ENCODE measurements at places on chromosomes 7 and 10.

- no peak for DNase-seq
Measured at GRCh38 chr7:137850571-137850970, 3.8 kb upstream of the DGKI start.

DNA sequence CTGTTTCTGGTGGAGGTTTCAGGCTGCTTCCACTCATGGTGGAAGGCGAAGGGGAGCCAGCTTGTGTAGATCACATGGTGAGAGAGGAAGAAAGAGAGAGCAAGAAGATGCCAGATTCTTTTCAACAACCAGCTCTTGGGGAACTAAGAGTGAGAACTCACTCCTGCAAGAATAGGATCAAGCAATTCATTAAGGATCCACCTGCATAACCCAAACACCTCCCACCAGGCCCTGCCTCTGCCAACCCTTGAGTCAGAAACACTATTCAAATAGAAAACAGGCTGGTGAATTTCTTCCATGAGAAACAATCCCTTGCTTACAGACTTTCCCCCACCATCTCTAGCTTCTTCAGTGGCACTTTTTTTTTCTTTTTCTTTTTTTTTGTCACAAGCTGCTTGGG is 317.2 kb downstream of the GPR158 start:
- no peak for DNase-seq

DNA sequence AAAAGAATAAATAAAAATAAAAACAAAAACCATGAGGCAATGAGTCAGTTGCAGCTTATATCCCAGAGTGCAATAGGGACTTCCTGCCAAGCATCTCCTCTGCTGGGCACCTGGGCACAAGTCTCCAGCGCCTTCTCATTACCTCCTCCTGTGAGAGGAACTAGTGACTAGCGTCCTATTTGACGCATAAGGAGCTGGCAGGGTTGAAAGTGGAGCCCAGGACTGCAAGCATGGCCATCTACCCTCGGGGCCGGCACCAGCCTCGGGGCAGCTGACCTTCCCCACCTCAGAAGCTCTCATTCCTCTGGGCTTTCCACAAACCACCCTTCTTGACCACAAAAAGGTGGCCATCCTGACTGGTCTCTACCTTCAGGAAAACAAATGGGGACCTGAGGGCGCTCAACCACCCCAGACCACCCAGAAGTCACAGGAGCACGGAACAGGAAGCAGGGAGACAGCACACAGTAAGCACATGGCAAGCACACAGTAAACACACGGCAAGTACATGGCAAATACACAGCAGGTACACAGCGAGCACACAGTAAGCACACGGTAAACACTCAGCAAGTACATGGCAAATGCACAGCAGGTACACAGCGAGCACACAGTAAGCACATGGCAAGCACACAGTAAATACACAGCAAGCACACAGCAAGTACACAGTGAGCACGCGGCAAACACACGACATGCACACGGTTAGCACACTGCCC is 19.1 kb downstream of the CTBP2 start:
- DNase-seq = no peak

DNA sequence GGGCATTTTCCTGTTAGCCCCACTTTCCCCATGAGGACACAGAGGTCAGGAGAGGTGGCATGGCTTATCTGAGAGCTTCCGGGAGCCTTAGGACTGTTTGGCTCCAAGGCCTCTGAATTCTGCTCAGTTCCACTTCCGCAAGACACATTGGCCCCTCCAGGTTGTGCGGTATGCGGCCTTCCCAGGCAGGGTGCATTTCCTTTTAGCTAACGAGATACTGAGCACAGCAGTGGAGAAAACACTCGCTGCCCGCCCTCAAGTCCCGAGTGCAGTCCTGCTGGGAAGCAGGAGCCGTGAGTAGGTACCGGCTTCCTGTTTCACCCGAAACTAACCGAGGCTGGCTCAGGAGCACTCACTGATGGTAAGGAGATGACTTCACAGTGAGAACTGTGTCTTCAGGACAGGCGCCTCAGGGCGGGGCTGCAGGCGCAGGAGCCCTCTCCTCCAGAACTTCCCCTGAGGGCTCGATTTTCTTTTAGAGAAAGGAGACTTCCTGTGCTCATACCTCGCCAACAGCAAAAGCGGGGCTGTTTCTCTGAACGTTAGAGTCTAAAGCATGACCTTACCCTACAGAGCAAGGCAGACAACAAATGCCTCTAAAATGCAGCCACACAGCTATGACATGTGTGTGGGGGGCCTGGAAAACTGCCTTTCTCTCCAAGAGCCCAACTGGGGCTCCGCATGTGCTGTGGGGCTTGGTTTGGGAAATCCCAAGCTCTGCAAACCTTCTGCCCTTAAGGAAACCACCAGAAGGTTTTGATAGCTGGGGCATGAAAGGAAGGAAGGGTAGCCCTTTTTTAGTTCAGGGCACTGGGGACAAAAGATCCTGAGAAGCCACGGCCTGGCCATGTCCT is 25.9 kb downstream of the RGS10 start:
- no peak for DNase-seq

- DNase-seq = no peak
Measured at GRCh38 chr10:129932751-129933433, 31.2 kb downstream of the EBF3 start.

DNA sequence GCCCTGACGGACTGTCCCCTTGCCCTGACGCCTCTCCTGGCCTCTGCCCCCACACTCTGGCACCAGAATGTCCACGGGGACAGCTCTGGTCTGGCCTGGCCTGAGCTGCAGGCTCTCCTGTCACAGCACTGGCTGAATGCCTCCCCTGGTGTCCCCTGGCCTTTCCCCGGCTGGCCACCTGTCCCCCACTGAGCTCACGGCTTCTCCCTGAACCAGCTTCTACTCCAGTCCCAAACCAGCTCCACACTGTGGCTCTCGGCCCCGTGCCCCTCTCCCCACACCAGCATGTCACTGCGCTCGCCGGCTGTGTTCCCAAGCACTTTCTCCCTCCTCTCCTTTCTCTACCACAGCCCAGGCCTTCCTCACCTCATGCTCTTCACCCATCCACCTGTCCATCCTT is 386.4 kb downstream of the DNAJB6 start:
- no peak for DNase-seq

DNA sequence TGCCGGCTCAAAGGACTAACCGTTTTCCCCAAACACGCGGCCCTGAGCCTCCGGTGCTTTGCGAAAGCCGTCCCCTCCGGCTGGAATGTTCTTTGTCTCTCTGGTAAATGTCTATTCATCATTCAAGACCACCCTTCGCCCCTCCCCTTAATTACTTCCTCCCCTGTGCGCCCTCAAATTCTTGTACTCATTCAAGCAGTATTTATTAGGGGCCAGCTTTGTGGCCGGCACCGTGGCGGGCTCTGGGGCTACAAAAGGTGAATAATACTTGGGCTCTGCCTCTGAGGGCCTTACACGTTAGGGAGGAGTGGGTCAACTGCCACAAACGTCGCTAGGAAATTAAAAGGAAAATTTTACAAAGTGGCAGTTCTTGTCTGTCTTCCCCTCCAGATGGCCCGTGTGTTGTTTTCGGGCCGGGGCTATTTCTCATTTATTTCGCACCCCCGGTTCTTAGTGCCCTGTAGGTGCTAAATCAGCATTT is 1.5 kb upstream of the MEST start:
- no peak for DNase-seq

GRCh38 chr7:157769526-157770215 is 432.9 kb downstream of the DNAJB6 start:
- no peak for DNase-seq

- no peak for DNase-seq
Measured at GRCh38 chr7:98240961-98241673, 10.9 kb downstream of the TECPR1 start.

DNA sequence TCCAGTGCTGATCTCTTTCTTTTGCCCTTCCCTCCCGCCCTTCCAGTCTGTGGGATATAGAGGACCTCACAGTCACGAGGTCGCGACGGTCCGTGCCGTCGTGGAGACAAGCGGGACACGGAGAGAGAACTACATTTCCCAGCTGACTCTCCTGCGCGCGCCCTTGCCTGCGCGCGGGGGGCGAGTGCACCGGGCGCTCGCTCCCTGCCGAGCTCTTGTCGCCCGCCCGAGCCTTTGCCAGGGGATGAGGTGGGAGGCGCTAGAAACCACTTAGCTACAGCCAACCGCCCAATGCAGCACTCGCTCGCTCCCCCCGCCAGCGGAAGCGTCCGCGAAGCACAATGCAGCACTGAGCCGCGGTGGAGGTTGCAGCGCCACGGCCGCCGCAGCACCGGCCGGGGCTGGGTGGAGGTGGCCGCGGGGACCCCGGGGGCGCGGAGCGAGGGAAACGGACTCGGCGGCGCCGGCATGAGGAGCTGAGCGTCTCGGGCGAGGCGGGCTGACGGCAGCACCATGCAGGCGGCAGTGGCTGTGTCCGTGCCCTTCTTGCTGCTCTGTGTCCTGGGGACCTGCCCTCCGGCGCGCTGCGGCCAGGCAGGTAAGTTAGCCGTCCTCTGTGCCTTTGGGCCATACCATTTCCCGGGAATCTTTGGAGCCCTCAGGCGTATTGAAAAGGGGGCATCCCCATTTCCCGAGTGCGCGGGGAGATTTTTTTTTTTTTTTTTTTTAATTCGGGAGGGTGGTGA is at the start of gene ADAM22:
ADAM22 (plus strand) TSS at position 299 of the 746 bp plus-strand sequence; CDS start at position 514, 215 bp downstream.
- DNase-seq = peak; percentile 86

GRCh38 chr7:151832656-151833055 is 44.3 kb downstream of the PRKAG2 start:
- no peak for DNase-seq

- no peak for DNase-seq
Measured at GRCh38 chr7:69681181-69681580, 82.9 kb downstream of the AUTS2 start.

DNA sequence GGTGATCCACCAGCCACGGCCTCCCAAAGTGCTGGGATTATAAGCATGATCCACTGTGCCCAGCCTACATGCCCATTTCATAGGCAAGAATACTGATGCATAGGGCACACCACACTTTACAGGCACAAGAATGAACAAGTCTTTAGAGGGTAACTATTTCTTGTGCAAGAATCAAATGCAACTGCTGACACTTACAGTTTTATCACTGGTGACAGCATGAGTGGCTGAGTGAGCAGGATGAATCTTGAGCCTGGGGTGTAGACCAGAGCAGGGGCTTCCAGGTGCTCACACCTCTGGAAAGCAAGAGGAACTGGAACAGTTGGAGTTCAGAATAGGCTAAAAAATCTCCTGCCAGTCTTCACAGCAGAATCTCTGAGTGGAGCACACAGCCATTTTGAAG is 287.5 kb downstream of the KCNMA1 start:
- no peak for DNase-seq

DNA sequence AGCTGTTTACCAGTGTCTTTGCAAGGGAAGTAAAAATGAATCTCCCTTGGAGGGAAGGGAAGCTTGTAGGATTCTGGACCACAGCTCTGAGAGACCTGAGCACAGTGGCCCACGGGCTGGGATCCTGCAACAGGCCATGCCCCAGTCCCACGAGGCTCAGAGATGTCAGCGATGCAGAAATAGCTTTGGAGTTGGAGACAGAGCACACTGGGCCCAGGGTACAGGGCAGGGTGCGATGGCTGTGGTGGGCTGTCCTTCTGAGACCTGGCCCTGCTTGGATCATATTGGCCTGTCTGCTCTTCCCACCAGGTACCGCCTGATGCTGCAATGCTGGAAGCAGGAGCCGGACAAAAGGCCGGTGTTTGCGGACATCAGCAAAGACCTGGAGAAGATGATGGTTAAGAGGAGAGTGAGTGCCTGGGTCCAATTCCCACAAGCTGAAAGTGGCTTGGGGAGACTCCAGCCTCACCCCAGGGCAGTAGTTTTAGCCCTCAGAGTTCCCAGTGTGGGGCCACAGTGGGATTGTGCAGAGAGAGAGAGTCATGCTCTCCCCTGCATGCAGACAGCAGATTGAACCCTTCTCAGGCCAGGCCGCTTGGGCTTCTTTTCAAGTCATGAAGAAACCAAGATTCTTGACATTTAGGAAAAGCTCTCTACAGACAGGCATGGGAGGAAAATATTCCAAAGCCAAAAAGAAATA is 13.5 kb upstream of the CSGALNACT2 start:
- no peak for DNase-seq

GRCh38 chr10:22643116-22643515 is 71.3 kb downstream of the PIP4K2A start:
- no peak for DNase-seq

- DNase-seq = no peak
Measured at GRCh38 chr7:155769701-155770100, 42.6 kb downstream of the SHH start.

DNA sequence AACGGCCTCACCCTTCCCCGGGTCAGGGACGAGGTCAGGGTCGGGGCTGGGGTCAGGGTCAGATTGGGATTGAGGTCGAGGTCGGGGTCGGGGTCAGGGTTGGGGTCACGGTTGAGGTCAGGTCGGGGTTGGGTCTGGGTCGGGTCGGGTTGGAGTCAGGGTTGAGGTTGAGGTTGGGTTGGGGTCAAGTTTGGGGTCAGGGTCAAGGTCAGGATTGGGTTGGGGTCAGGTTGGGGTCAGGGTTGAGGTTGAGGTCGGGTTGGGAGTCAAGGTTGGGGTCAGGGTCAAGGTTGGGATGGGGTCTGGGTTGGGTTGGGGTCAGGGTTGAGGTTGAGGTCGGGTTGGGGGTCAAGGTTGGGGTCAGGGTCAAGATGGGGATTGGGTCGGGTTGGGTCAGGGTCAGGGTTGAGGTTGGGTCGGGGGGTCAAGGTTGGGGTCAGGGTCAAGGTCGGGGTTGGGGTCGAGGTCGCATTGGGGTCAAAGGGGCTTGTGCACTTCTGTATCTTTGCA is 131.4 kb downstream of the VIPR2 start:
- no peak for DNase-seq

- no peak for DNase-seq
Measured at GRCh38 chr10:57162231-57162630, 801.2 kb upstream of the ZWINT start.

DNA sequence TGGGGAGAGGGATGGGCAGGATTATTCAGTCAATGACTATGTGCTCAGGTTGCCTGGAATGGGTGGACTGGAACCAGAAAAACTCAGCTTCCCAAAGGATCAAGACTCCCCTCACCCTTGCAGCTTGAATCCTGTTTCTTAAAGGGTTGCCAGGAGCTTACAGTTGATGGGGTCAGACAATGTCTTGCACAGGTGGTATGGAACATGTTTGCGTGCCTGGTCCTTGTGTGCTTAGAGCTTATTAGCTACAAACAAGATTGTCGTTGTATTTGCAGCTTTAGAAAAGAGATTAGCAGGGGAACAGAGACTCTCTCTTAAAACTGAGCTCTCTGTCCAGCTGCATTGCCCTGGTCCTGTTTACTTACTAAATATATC is 56.9 kb downstream of the PRR15 start:
- no peak for DNase-seq

- no peak for DNase-seq
Measured at GRCh38 chr10:50592961-50593418, 30.8 kb downstream of the SGMS1 start.

GRCh38 chr10:110818311-110819256 is 53.1 kb upstream of the PDCD4 start:
- no peak for DNase-seq

GRCh38 chr7:77985974-77986339 is 187.4 kb downstream of the PHTF2 start:
- DNase-seq = no peak

DNA sequence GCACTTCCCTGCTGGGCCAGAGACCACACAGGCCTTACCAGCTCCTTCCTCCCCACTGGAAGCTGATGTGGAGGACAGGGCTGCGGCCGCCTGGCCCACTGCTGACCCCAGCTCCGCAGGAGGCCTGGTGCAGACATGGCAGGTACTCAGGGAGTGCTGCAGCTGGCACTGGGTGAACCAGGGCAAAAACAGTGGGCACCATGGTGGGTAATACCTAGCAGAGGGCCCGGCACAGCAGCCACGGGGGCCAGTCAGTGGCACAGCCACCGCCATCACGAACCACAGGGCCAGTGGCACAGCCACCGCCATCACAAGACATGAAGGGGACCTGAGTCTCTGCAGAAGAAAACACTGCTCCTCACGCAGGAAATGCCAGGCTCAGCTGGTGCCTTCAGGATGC is 152.6 kb upstream of the PPP2R2D start:
- no peak for DNase-seq

Measured in left kidney (tissue), 8 donors.